ENCODE measurements at places on chromosomes 11 and 22. TPM values are rescaled to one million over a fixed set of nuclear protein-coding genes. Genes with fewer than 3 reads are reported as not detected.
A peak's percentile ranks its signal among the peaks of the same experiment; 100 is the strongest.

DNA sequence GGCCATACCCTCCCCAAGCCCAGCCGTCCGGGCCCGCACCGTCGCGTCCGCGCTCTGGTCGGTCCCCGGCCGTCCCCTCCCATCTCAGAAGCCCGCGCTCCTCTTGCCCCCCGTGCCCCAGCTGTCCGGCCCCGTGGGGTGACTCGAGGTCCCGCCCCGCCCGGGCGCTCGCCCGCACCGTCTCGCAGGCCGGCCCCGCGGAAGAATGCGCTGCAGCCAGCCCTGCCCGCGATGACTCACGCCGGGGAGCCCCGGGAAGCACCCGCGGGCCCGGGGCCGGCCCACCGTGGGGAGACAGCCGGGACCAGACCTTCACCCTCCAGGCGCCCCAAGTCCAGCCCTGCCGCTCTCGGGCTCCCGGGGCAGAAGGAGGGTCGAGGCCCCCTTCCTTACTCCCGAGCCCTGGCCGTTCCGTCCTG, 320 bp upstream of the PHLDA2 start:
- DNase-seq = no peak

GRCh38 chr11:126727381-126727780, 273.2 kb downstream of the KIRREL3 start:
- no peak for DNase-seq

- DNase-seq = no peak
Measured at GRCh38 chr22:27686534-27686933, 115.0 kb downstream of the MN1 start.

- no peak for DNase-seq
Measured at GRCh38 chr22:26401726-26402125, 27.3 kb upstream of the ASPHD2 start.

DNA sequence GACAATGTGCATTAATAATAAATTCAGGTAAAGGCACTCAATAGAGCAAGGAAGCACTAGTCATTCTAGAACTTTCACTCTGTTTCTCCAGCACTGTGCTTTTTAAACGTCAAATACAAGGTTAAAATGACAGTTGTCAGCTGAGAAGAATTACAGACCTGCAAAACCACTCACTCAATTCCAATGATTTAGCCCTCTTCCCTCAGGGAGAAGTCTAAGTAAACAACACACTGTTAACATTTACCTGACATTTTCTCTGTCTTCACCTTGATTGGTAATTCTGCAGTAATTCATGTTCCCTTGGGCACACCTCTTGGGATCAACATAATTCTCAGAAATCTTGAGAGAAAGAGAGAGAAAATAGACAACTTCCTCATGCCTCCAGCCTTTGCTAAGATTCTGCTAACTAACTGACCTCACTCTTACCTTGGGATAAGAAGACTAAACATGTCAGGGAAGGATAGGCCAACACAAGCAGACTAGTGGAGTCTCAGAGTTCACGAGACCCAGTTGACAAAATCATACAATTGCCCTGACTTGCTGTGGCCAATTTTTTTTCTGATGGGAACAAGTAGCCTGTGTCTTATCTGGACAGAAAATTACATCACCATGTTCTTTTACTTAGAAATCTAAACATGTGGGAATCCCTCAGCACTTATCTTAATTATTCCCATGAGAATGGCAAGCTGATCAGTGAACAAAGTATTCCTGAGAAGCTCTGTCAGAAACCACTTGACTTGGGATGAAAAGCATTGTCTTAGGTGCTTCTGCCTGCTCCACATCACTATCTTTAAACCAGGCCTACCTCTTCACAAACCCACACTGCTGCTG, 516.8 kb upstream of the FAT3 start:
- no peak for DNase-seq

DNA sequence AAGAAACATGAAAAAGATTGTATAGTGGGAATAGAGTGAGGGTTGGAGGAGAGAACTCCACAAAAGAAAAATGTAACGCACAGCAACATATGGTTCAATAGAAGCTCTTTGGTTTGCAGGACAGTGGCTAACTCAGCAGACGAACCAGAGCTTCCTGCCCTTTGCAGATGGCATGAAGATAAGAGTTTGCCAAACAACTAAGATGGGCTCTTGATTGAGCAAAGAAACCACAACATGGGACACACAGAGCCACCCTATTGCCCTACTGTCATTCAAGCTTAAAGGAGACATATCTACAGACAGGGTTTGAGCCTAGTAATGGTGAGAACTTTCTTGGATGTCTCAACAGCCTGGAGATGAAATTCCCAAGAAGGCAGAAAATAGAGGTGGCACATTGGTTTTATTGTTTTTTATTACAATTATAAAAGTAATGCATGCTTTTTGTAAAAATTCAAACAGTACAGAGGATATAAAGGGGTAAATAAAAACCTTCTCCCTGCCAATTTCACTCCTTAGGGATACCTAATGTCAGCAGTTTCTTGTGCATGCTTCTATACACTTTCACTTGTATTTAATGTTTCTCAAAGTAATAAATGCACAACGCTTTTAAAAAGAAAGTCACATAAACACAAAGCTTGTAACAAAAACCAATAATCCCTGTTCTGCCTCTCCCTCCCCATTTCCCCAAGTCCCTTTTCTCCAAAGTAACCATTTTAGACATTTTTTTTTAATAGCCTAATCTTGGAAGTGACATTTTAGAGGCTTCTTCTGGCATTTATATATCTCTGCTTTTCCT, 63.7 kb downstream of the COPB1 start:
- no peak for DNase-seq

DNA sequence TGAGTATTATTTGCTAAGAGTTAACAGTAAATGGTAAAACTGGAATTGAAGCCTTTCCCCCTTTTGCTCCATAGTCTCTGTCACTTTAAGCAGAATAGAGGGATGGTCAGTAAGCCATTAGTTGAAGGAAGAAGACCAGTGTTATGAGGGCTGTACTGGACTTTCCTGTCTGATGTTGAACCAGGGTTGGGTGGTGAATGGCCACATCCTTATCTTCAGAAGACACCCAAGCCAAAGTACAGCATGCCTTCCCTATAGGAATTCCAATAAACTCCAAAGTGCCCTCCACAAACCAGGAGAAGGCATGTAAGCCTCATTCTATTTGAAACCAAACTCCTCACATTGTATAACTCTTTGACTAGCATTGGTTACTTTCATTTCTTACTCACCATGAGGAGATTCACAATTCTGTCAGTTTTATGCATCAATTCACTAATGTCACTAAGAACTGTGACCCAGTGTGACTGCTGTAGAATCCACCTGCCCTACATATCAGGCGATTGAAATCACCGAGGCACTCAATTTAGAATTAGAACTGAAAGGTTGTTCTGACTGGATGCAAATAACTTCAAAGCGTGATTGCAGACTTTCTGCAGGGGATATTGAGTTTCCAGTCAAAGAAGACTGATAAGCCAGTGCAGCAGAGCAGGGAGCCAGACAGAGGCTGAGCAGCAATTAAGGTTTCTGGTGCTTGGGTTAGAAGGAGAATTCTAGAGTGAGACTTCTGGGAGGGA, 107.1 kb upstream of the DDI1 start:
- DNase-seq = no peak

DNA sequence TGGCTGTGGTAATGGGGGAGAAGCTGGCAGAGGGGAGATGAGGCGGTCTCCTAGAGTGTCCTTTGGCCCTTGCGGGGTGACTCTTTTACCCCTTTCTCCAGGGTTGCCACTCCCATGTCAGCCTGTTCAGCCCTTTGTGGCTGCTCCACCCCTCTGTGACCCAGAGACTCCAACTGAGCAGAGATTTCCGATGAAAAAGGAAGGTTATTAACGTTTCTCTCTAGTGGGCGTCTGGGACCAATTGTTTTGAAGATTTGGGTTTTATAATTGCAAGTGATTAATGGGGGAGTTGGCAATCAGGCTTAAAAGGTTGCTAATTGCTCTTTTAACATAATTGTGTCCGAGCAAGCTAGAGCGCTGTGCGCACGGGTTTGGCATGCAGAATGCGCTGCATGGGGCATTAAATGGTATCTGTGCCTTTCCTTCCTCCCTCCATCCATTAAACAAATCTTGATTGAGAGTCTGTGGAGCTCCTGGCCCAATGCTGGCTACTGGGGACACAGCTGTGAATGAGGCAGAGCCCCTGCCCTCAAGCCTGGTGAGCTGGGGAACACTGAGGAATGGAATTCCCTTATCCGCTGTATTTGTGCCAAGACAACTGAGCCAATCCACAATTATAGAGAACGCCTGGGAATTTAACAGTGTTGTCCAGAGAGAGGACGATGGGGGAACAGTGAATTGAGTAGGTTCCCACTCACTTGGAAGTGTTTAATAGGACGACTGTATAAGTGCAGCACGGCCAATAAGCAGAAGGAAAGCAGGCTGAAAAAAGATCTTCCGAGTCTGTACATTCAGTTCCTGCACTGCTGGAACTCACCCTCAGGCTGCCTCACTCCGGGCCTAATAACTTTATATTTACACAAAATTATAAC, 295.9 kb downstream of the MIAT start:
- no peak for DNase-seq

GRCh38 chr11:117950993-117951961, 22.1 kb upstream of the TMPRSS13 start:
- DNase-seq = peak; percentile 89

GRCh38 chr11:109123816-109124787, 297.9 kb upstream of the C11orf87 start:
- no peak for DNase-seq

The BIRC2 gene
- 29.9 TPM for total RNA-seq

DNA sequence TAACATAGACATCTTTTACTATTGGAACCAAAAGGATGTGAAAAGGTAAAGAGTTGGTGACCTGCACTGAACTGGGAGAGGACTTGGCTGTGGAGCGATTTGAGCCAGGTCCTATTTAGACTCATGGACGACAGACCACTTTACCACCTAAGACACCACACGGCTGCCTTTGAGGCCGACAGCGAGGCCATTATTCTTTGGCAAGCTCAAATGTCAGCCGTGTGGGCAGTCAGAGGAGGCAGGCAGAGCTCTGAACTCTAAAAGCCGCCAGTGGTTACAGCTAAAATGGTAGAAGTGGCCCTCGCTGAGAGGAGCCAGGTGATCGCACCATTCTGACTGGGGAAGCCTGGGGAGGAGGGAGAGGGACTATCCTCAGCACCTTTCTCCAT, 50.5 kb downstream of the SCUBE1 start:
- no peak for DNase-seq

GRCh38 chr22:23152238-23153114, 7.2 kb downstream of the RAB36 start:
- no peak for DNase-seq

GRCh38 chr22:48618326-48618725, 1209.3 kb downstream of the BRD1 start:
- DNase-seq = no peak

- no peak for DNase-seq
Measured at GRCh38 chr11:118216621-118217481, 8.0 kb downstream of the JAML start.

GRCh38 chr11:34850334-34850733, 65.8 kb downstream of the APIP start:
- DNase-seq = peak; percentile 34

DNA sequence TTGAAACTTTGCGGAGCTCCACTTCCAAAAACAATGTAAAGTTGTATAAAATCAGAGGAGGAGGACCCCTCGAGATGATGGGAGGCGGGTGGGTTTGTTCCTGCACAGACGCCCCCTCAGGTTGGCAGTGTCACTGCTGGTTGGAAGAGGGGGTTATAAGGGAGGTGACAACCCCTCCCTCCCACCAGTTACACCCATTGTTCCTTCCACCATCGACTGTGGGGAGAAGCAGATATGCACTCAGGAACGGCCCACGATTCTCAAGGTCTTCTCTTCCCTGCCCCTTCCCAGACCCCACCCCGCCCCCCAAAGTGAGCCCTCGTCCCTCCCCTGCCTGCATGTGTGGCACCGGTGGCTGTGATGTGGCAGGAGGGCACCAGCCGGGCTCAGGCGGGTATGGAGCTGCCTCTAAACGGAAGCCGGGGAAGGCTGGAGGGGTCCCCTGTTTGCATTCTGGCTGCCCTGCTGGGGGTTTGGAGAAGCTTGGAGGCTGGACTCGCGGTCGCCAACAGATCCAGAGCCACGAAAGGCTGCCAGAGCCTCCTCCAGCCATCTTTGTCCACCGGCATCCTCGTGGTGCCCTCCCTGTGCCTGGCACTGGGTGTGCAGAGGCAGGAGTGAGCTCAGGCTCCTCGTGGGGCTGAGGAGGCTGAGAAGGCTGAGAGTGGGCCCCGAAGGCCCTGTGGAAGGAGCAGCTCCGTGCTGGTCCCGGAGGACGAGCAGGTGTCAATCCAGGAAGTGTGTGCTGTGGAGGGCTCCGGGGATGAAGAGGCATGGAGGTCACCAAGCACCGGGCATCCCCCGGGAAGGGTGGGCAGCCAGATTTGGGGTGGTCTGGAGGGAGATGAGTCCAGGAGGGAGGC, 778 bp downstream of the KDELR3 start:
- no peak for DNase-seq

DNA sequence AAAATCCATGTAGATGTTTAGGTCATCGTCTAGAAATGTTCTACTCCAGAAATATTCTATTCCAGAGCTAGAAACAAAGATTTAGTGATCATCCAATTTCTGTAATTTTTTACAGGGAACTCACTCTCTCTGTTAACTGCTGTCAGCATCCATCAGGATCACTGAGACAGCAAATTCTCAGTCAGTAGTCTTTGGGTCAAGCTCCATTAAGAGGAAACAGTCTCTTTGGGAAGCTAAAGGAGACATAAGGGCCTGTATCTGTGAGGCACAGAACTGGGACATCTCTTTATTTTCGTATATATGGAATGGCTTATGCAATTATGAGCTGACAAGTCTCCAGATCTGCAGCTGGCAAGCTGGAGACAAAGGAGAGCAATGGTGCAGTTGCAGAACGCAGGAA, 48.3 kb downstream of the PIK3C2A start:
- DNase-seq = no peak

- no peak for DNase-seq
Measured at GRCh38 chr11:128628325-128628673, 40.9 kb upstream of the ETS1 start.

The OR51B2 gene
- not detected for total RNA-seq

The NDUFS8 gene
- total RNA-seq = 205 TPM

The GTSE1 gene
- total RNA-seq = not detected

DNA sequence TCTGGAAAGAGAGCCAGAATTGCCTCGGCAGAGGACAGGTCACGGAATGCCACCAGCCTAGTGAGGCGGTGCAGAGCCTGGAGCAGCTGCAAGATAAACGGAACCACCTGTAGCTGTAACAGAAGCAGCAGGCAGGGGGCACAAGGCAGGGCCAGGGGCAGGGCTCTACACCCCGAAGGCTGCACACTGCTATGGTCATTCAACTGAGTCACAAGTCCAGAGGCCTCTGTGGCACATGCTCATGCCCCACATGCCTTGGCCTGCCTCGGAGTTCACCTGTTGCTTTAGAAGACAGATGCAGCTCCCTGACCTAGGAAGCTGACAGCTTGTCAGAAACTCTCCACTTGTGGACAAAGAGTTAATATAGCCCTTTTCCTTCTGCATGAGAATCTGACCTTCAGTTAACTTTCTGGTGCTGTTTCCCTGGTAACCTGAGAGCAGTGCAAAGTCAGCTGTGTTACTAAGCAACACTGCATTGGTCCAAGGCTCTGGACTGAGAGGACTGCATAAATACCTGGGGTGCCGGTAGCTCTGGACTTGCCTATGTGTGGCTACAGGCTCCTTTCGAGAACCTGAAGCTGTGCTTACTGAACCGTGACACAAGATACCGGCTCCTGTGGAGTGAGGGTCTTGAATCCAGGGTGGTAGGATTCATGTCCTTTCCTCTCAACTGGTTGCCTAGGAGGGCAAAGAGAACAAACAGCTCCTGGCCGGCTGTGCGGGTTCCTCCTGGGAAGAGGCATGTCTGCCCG, 10.5 kb downstream of the COMMD9 start:
- DNase-seq = no peak

The MRGPRX4 gene
- total RNA-seq = not detected

The DNAJB7 gene
- total RNA-seq = not detected

- DNase-seq = no peak
Measured at GRCh38 chr11:65911682-65912568, 6.9 kb downstream of the C11orf68 start.

The FAM111B gene
- 0.13 TPM for total RNA-seq
